ENCODE measurements at places on chromosomes 11 and 22. TPM values are rescaled to one million over a fixed set of nuclear protein-coding genes. Genes with fewer than 3 reads are reported as not detected.
A peak's percentile ranks its signal among the peaks of the same experiment; 100 is the strongest.

ARHGAP20 gene
- total RNA-seq = 0.16 TPM

GRCh38 chr11:108768370-108768769 is 103.5 kb downstream of the DDX10 start:
- H3K4me1 ChIP-seq = no peaks in the 10 kb centered on the region
- H3K27ac ChIP-seq = no peak overlapping the region
- H3K27me3 ChIP-seq = no peaks in the 10 kb centered on the region
- DNase-seq = no peak
- peaks cover 3% of the 10 kb centered on the region for H3K36me3 ChIP-seq

DNA sequence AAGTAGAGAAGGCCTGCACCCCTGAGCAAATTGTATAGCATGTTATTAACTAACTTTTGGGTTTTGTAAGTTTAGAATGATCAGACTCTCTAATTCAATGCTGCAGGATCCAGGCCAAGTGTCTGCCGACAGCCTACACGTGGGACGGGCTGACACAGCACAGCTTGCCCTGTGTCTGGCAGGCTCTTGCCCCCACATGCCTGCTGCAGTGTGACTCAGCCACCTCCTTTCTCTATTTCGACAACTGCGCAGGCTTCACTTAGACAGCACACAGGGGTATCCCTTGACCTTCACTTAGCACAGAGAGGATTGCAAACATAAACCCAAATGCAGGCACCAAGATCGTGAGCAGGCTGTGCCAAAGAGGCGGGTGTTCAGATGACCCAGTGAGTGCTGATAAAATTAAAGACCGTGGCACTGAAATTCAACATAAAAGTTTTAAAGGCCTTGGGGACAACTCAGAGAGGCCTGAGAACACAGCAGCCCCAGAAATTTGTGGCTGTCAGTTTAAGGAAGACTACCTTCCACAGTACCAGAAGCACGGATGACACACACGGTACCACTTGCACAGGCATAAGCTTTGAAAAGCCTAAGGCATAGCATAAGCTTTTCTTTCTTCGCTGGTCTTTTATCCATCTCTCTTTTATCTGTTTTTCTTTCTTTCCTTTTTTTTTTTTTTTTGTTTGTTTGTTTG is 37.8 kb downstream of the SCN3B start:
- peaks cover 11% of the 10 kb centered on the region for H3K4me1 ChIP-seq
- no peak overlapping the region for H3K4me3 ChIP-seq
- H3K36me3 ChIP-seq = peaks cover 21% of the 10 kb centered on the region
- H3K27me3 ChIP-seq = no peaks in the 10 kb centered on the region
- H3K27ac ChIP-seq = peak overlapping the region; percentile 79
- peak; percentile 70 for DNase-seq

DNA sequence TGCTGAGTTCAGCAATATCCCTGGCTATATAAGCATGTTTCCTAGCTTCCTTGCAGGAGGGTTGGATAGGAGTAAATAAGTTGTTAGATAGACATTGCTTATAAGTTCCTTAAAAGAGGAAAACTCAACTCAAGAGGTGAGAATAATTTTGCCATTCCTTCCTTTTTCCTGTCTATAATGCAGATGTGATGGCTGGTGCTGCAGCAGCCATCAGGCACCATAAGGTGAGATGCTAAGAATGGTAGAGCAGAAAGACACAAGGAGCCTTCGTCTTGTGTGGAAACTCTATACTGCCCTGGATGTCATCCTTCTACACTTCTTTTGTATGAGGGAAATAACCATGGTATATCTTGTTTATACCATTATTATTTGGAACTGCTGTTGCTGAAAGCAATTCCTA is 74.5 kb upstream of the GRK3 start:
- no peak overlapping the region for H3K4me3 ChIP-seq
- H3K27ac ChIP-seq = no peak overlapping the region
- H3K27me3 ChIP-seq = no peaks in the 10 kb centered on the region
- no peak for DNase-seq
- H3K36me3 ChIP-seq = no peaks in the 10 kb centered on the region
- peaks cover 12% of the 10 kb centered on the region for H3K4me1 ChIP-seq

DNA sequence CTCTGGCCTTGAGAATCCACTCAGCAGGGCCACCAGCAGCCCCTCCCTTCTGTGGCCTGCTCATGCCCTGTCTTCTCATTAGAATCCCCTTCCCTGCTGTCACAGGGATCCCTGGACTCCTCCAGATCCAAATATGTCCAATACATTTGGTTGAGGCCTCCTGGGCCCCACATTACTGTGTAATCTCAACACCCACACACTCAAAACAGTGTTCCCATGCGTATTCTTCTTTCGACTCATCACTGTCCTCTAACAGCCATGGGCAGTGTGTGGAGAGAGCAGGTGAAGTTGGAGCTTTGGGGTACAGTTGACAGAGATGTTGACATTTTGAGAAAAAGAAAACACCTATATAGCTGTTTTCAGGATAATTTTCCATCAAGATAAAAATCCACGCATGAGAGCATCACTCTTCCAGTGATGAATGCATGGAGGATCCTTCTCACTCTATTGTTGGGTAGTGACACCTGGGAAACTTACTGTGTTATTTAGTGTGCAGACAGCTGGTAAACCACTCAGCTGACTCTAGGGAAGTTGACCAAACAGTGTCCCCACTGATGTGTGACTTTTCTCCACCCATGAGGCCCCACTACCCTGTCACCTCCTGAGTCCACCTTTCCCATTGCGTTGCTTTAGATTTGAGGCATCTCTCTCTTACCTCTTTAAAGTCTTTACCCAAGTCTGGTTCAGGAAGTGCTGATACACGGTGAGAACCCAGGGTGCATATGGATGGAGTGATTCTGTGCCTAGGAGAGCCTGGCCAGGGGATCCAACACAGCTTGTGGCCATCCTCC is 28.7 kb upstream of the VPREB1 start:
- H3K27me3 ChIP-seq = peaks cover 63% of the 10 kb centered on the region
- DNase-seq = no peak
- H3K36me3 ChIP-seq = no peaks in the 10 kb centered on the region
- no peak overlapping the region for H3K27ac ChIP-seq

SH3BP1 gene
- total RNA-seq = 2.5 TPM

DSCAML1 gene
- total RNA-seq = 0.19 TPM

OR2D2 gene
- total RNA-seq = not detected

C11orf98 gene
- 31.1 TPM for total RNA-seq

PSMC3 gene
- total RNA-seq = 146 TPM

SYCE3 gene
- total RNA-seq = not detected

GRCh38 chr11:60040109-60040508 is at the start of gene OOSP2:
TSS of gene OOSP2 (plus strand) at chr11:60040409. CDS start at chr11:60040460, 51 bp downstream.
- H3K4me1 ChIP-seq = no peaks in the 10 kb centered on the region
- H3K27me3 ChIP-seq = no peaks in the 10 kb centered on the region
- no peak for DNase-seq
- no peak within 1 kb of the TSS for H3K4me3 ChIP-seq

DNA sequence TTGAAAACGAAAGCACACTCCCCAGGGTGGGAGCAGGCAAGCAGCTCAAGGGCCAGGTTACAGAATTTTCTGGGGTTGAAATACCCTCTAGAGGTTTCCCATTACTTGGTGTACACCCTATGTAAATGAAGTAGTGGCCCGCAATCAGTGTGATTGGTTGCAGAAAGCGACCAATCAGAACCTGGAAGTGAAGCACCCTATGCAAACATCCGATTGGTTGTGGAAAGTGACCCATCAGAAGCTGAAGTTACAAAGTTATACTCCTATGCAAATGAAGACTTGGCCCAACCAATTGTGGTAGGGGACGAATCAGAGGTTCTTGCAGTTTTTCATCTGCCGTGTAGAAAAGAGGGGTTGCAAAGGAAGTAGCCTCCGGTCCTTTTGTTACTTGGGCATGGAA is 19.2 kb downstream of the PRR5 start:
- H3K27me3 ChIP-seq = no peaks in the 10 kb centered on the region
- H3K4me3 ChIP-seq = no peak overlapping the region
- DNase-seq = no peak
- H3K36me3 ChIP-seq = no peaks in the 10 kb centered on the region

GRCh38 chr22:25942856-25943411 is 200.9 kb downstream of the MYO18B start:
- H3K27ac ChIP-seq = peak overlapping the region; percentile 70
- no peak overlapping the region for H3K4me3 ChIP-seq
- peak; percentile 72 for DNase-seq
- H3K4me1 ChIP-seq = peaks cover 28% of the 10 kb centered on the region
- H3K27me3 ChIP-seq = no peaks in the 10 kb centered on the region

ARHGEF17 gene
- 53.1 TPM for total RNA-seq

- DNase-seq = no peak
- H3K27me3 ChIP-seq = no peaks in the 10 kb centered on the region
- H3K4me1 ChIP-seq = no peaks in the 10 kb centered on the region
- H3K4me3 ChIP-seq = no peak overlapping the region
- no peaks in the 10 kb centered on the region for H3K36me3 ChIP-seq
Measured at GRCh38 chr11:115238086-115238485, 266.1 kb downstream of the CADM1 start.

LRRC32 gene
- 35.1 TPM for total RNA-seq

DNA sequence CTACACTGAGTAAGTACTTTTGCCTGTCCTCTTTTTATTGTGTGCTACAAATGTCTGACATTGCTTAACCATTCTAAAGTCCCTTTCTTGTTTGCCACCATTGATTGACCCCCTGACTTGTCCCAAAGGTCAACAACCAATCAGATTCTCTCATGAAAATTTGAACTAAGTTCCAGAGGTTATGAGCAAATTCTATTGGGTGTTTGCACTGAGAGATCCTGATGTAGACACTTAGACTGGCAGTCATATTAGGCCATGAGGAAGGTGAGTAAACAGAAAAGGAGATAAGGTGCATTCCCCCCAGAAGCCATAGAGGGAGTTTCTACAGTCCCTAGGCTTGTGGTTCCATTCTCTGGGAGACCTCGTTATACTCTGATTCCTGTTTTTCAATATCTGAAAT is 101.3 kb upstream of the E2F8 start:
- H3K36me3 ChIP-seq = no peaks in the 10 kb centered on the region
- peaks cover 95% of the 10 kb centered on the region for H3K27me3 ChIP-seq
- H3K27ac ChIP-seq = no peak overlapping the region
- no peak overlapping the region for H3K4me3 ChIP-seq

SNX32 gene
- not detected for total RNA-seq

DNA sequence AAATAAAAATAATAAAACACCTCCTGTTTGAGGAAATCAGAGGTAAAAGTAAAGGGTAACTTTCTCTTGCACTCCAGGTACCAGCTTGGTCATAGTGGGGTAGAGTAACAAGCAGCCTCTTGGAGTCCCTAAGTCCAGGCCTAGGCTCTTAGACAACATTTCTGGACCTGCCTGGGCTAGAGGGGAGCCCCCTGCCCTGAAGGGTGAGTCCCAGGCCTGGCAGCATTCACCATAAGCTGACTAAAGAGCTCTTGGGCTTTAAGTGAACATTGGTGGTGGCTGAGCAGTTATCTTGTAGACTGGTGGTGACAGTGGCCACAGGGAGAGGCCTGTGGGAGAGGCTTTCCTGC is 18.6 kb upstream of the OR56A3 start:
- H3K36me3 ChIP-seq = no peaks in the 10 kb centered on the region
- no peak overlapping the region for H3K27ac ChIP-seq
- DNase-seq = no peak
- H3K4me1 ChIP-seq = no peaks in the 10 kb centered on the region
- H3K4me3 ChIP-seq = no peak overlapping the region

GRCh38 chr11:96257972-96258934 is 84.7 kb downstream of the MAML2 start:
- H3K4me3 ChIP-seq = no peak overlapping the region
- H3K36me3 ChIP-seq = no peaks in the 10 kb centered on the region
- peaks cover 77% of the 10 kb centered on the region for H3K4me1 ChIP-seq

GRCh38 chr11:16382638-16383380 is 26.5 kb upstream of the SOX6 start:
- H3K36me3 ChIP-seq = no peaks in the 10 kb centered on the region
- DNase-seq = no peak
- H3K4me3 ChIP-seq = no peak overlapping the region
- H3K4me1 ChIP-seq = no peaks in the 10 kb centered on the region
- H3K27ac ChIP-seq = no peak overlapping the region

DNA sequence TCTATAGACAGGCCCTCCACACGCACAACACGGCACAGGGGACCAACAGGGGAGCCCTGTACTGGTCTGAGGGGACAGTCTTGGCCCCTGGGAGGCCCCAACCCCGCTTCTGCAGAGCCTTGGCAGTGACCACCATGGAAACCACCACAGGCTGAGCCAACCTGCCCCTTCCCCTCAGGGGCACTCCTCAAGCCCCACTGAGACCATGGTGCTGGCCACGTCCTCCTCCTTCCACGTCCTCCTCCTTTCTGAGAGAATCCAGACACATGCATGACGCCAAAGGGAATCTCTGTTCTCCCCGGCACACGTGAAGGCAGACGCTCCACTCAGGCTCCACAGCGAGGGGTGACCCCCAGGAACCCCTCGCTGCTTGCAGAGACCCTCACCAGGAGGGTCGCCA is 2.7 kb downstream of the BRD1 start:
- peaks cover 70% of the 10 kb centered on the region for H3K4me1 ChIP-seq
- H3K4me3 ChIP-seq = peak overlapping the region; percentile 80
- no peak overlapping the region for H3K27ac ChIP-seq

DNA sequence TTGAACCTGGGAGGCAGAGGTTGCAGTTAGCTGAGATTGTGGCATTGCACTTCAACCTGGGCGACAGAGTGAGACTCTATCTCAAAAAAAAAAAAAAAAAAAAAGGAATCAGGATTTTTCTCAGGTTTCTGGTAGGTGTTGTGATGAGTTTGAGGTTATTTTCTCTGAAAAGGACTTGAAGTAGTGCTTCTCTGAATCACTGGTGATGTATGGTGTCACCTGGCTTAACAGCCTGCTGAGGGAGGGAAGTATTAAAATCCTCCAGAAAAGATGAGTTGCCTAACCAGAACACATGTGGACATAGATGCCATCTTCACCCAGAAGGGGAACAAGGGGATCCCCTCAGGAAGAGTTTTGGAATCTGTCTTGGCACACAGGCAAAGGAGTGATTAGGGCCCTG is 20.1 kb downstream of the SMARCB1 start:
- DNase-seq = no peak
- H3K36me3 ChIP-seq = peaks cover 84% of the 10 kb centered on the region
- no peaks in the 10 kb centered on the region for H3K27me3 ChIP-seq
- H3K4me3 ChIP-seq = no peak overlapping the region

SCGB1C1 gene
- not detected for total RNA-seq

DNA sequence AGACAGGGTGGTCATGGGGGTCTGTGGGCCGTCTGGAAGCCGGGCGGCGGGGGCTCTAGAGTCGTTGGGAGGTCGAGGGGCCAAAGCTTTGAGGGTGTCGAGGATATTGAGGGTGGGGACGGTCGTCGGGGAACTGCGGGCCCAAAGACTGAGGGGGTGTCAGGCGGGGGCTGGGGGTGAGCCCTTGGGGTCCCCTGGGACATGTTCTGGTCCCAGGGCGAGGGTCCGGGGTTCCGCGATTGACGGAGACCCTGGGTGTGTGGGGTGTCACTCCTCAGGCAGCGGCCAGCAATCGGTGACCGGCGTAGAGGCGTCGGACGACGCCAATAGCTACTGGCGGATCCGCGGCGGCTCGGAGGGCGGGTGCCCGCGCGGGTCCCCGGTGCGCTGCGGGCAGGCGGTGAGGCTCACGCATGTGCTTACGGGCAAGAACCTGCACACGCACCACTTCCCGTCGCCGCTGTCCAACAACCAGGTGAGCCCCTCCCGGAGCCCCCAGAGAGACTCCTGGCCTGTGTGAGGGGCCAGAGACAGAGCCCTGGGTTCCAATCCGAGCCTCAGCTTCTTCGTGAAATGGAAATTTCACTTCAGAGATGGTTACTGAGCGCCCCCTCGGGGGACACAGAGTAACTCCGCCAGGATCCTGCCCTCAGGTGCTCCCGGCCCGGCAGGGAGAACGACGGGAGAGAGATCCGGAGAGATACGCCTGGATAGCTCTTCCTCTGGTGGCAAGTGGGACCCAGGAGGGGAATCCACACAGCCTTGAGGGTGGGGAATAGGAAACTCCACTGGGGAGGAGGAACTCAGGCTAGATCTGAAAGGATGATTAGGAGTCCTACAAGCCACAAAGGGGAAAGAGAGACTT is 714 bp downstream of the SDF2L1 start:
- H3K4me3 ChIP-seq = peak overlapping the region; percentile 92
- no peak for DNase-seq
- peaks cover 32% of the 10 kb centered on the region for H3K4me1 ChIP-seq
